ENCODE measurements at places on chromosomes 12 and 14.

DNA sequence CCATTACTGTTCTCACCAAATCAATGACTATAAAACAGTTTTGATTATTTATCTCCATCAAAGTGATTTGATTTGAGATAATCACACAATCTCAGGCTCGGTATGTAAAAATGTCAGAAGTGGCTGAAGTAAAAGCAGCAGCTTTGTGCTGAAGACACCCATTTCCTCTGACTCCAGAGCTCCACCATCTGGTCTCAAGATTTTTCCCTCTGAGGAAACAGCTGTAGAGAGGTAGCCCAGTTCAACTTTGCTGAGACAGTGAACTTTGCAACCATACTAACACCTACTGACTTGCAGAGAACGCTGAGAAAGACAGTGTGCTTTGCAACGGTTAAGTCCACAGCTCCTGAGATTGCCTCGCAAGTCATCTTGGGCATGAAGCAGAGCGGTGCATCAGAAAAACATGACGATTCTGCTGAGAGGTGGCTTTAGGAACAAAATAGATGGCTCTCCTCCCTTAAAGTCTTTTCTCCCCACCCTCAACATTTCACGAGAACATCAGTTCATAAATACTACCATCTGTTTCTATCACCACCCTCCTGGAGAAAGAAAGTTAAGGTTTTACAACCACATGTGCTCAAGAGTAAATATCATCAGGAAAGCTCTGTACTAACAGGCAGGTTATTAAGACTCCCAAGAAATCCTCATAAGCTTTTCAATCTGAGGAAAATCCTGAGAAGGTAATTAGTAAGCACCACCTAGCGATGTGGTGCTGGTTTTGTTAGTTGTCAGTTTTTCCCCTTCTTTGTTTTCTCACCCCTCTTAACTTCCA is 34.8 kb downstream of the HIGD1C start:
- DNase-seq: no peak

GRCh38 chr12:15590180-15590826 is 198.9 kb downstream of the EPS8 start:
- DNase-seq: peak; percentile 16

DNA sequence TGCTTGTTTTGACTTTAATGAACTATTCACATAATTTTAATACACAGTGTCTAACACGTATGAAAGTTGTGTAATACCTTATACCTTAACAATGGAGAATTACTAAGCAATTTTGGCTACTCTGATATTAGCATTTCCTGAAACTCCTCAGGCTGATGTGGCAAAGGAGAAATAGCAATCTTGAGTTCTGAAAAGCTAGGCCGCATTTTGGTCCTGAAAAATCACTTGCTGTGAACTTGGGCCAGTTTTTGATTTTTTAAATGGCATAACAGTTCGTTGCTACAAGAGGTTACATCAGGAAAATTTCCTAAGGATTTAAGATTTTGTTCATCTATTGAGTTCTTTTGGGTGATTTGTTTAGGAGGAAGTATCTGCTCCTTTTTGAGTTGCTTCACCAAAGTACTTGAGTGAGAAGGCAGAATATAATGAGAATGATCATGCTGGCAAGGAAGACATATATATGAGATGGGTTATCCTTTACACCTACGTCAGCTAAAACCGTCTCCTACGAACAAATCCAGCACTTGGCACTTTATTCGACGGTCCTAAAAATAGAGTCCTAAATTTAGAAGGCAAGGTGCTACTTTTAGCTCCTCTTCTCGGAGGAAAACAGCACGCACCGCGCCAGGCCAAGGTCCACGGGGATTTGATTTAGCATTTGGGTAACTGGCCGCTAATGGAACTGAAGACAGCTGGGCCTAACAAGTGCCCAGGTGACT is 32.2 kb downstream of the MIA2 start:
- no peak for DNase-seq

- DNase-seq: no peak
Observed at GRCh38 chr12:15777355-15778012, 11.7 kb downstream of the EPS8 start.

- DNase-seq: no peak
Observed at GRCh38 chr14:38127356-38127755, 80.3 kb upstream of the SSTR1 start.

GRCh38 chr14:54629183-54629582 is 62.3 kb downstream of the SAMD4A start:
- DNase-seq: no peak

GRCh38 chr14:89357655-89358297 is 59.3 kb downstream of the FOXN3 start:
- no peak for DNase-seq

- no peak for DNase-seq
Observed at GRCh38 chr12:22858849-22859570, 234.0 kb downstream of the ETNK1 start.

- no peak for DNase-seq
Observed at GRCh38 chr12:54427106-54427505, 8.0 kb upstream of the ITGA5 start.

- no peak for DNase-seq
Observed at GRCh38 chr12:58046271-58046670, 104.9 kb downstream of the ATP23 start.

DNA sequence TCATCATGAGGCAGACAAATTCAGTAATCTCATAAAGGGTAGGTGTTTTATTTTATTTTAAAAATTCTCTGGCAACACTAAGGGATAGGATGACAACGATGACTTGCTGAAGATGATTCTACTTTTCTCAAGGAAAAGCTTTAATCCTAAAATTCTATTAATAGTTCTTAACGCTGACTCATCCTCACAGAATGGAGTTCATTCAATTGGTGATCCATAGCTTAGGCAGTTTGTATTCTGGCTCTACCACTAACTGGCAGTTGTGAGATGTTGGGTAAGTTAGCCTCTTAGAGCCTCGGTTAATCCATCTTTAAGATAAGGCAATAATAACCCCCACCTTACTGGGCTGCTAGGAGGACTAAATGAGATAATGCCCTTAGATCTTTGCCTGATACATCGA is 116.3 kb downstream of the RTN1 start:
- DNase-seq: no peak

DNA sequence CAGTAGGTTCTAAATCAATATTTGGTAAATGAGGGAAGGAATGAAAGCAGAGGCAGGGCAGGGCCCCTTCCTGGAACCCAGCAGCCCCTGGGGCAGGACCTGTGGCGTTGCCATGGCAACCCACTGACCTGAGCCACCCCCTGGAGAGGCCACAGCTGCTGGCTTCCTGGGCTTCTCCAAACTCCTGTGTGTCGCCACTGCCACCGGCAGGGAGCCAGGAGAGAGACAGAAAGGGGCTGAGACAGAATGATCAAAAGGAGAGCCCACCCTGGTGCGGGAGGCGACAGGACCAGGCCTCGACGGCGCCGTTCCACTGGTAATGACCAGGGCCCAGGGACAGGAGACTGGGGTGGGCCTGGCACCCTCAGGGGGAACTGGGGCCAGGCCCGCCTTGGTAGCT is 18.2 kb downstream of the RFX4 start:
- DNase-seq: no peak

DNA sequence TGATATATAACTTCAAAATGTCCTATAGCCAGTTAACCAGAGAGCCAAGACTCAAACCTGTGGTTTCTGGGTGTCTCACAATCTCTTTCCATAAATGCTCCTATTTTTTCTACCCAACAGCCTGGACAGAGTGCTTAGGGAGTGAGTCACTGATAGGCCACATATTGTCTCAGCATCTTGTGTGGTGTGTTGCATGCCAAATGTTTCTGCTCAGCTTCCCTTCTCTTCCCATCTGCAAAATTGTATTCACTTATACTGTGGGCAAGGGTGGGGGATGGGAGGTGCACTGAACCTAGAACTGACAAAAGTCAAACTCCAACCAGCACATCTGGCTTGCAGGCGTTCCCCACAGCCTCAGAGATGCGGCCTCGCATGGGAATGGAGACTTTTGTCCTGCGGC is 123.3 kb downstream of the KCNA5 start:
- no peak for DNase-seq

- DNase-seq: no peak
Observed at GRCh38 chr12:75707983-75708382, 196.6 kb upstream of the KRR1 start.

GRCh38 chr14:79404874-79405511 is 806.3 kb downstream of the DIO2 start:
- DNase-seq: no peak

DNA sequence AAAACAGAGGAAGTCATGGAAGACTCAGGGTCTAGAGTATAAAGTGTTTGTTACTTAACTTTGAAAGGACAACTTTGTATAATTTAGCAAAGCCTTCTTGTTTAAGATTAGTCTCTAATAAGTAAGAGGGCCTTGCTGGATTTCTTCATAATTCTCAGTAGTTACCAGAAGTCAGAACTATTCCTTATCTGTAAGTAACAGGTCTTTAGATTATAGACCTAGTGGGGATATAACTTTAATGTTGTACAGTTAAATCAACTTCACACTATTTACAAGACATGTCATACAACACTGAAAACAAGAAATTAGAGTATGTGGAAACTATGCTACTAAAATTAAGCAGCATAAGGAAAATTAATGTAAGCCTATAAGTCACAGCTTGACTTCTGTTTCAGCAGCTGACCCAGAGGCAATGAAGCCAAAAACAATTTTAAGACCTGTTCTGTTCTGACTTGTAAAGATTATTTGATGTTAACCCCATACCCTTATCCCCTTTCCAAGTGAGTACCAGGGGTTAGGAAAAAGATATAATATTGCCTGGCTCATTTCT is 398.3 kb downstream of the RAD51B start:
- no peak for DNase-seq

GRCh38 chr12:47268501-47269454 is 189.0 kb upstream of the AMIGO2 start:
- DNase-seq: no peak

- DNase-seq: no peak
Observed at GRCh38 chr14:100868621-100869370, 34.7 kb downstream of the RTL1 start.

- DNase-seq: no peak
Observed at GRCh38 chr14:96811985-96812667, 14.9 kb downstream of the VRK1 start.

DNA sequence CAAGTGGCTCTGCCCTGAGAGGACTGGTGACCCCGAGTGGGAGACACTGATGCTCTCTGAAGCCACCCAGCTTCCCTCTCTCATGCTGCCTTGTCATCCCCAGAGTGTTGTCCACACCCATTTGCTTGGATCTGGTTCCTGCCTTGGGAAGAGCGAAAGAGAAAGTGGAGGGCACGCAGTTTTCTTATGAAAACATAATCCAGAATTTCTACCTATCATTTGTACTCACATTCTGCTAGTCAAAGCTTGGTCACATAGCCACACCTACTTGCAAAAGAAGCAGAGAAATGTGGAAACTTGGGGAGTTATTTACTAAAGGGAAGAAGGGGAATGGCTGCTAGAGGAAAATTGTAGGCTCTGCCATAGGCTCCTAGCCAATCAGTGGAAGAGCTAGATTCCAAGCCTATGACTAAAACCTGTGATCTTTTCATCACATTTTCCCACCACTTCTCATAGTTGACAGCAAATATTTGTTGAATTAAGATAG is 326.3 kb downstream of the ZFP36L1 start:
- DNase-seq: no peak

Data from T follicular helper cell (primary cell).